ENCODE measurements at places on chromosomes 6 and 20.

- DNase-seq, result no peak
Measured at GRCh38 chr20:42589976-42590639, 599.6 kb downstream of the PTPRT start.

DNA sequence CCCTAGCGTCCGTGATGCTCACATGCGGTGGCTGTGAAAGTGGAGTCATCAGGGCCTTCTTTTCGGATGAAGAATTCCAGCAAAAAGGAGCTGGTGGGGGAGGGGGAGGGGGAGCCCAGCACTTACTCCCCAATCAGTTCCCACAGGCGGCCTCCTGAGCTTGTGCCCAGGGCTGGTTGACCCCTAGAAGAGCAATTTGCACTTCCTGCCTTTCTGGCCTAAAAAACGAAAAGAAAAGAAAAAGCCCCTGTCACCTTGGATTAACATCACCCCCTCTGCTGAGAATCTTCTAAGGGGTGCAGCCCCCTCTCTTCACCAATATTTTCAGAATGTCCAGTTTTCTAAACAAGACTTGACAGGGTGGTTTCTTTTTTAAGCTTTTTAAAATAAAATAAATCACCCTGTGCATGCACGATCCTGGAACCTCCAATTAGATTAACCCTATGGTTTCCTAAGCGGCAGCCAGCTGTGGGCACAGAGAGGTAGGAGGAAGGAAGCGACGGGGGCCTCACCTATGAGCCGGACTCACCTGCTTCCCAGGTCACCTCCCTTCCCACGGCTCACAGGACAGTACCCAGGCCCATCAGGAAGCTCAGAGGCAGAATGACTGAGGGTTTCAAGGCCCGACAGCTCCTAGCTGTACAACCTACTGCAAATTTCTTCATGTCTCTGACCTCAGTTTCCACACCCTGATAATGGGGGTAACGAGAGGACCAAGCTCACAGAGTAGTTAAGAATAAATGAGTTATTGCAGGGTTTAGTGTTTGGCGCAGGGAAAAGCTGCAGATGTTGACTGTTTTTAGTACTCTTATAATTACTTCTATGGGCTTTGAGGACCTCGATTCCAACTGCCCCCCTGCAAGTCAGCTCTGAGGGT, 10.5 kb upstream of the TGM2 start:
- DNase-seq, result no peak

- DNase-seq, result no peak
Measured at GRCh38 chr6:138971601-138972000, 16.5 kb downstream of the REPS1 start.

DNA sequence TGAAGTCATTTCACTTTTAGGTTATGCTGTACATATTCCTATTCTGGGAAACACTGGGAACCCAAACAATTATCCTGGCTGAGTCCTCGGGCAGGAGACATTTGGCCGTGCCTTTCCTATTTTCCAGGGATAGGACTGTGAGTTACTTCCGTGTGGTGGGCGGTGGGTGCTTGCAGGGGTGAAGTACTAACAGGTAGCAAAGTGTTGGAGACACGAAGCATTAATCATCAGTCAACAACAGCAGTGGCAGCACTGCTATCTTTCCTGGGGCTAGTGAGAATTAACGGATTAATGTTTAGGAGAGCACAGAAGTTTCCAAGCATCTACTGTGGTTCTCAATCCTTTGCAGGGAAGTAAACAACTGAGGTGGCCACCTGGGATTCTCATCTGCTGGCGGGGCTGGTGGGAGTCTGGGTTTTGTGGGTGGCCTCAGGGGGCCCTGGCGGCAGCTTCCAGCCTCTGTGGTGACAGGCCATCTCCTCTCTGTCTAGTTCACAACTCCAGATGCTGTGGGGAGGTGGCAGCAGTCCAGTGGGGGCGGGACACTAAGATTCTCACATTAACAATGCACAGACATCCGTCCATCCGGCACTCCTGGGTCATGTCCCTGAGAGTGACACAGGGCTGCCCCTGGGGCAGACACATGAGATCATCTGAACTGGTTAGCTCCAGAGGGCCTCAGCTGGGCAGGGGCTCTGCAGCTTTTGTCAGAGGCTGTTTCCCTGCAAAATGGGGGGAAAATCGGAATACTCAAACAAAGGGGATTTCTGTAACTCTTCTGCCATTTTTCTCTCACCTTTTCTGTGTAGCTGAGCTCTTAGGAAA, 90.9 kb downstream of the GJA10 start:
- DNase-seq, result no peak

DNA sequence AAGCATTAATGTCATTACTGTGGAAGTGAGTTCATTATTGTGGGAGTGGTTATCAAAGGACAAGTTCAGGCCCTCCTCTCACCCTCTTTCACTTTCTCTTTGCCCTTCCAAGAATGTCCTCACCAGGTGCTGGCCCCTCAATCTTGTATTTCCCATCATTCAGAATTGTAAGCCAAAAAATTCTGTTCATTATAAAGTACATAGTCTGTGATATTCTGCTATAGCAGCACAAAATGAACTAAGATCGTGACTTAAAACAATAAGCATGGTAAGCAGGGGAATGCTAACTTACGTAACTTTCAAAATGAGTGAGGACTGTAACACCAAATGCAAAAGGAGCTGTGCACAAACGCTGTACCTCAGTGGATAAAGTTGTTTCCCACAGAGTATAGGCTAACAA, 515.7 kb upstream of the BTBD3 start:
- DNase-seq, result no peak

GRCh38 chr6:144250276-144250675, 34.9 kb upstream of the UTRN start:
- no peak for DNase-seq

- no peak for DNase-seq
Measured at GRCh38 chr20:51738877-51739447, 29.2 kb downstream of the ATP9A start.

DNA sequence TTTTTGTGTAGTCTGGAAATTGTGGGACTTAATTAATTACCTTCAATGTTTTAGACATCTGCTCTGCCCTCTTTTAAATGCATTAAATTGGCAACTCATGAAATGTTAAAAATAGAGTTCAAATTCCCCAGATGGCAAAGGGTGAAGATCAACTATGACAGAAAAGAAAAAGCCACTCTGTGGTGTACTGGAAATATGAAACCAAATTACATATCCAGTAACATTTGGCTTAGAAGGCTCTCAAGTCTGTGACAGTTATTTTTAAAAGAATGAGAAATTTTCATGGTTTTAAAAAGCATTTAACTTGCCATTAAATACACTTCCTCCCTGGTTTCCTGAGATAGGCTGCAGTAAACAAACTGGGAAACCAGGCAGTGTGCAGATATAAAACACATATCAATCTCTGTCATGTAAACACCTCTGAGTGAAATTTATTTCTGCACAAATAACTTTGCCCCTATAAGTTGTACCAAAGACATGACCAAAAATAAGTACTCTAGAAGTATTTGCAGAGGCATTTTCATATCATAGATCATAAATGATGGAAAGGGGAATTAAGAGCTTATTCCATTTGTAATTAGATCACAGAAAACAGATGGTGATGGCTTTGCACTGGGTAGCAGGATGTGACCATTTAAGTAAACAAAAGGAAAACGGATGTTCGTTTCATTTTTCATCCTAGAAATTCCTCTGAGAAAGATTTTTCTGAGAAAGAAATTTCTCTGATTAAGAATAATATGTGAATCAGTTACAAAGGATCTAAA, 360.1 kb downstream of the SAMD5 start:
- DNase-seq, result no peak

DNA sequence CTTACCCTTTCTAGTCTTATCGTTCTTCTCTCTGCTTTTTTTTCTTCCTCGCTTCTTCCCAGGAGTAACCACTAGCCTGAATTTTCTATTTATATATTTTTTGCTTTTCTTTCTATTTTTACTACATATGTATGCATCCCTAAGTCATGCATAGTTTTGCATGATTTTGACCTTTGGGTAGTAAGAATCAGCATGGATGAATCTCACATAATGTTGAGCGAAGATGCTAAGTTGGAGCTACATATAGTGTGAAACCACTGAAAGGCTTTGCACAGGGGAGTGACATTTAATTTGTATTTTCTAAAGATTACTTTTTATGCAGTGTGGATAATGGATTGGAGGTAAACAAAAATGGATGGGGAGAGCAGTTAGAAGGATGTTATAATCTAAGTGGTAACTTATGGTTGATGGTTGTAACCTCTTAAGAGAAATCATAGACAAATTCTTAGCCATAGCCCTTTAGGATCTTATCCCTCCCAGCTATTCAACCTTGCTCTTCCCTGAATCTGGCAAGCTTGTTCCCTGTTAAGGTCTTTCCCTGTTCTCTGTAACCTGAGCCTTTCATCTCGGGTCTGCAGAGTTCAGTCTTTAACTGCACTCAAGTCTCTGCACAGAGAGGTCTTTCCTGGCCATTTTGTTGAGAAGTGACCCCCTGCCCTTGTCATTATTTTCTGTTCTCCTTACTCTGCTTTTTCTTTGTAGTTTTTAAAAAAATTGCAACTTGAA, 18.0 kb downstream of the PEX7 start:
- DNase-seq, result no peak

- no peak for DNase-seq
Measured at GRCh38 chr20:44780226-44780625, 30.1 kb downstream of the RIMS4 start.

DNA sequence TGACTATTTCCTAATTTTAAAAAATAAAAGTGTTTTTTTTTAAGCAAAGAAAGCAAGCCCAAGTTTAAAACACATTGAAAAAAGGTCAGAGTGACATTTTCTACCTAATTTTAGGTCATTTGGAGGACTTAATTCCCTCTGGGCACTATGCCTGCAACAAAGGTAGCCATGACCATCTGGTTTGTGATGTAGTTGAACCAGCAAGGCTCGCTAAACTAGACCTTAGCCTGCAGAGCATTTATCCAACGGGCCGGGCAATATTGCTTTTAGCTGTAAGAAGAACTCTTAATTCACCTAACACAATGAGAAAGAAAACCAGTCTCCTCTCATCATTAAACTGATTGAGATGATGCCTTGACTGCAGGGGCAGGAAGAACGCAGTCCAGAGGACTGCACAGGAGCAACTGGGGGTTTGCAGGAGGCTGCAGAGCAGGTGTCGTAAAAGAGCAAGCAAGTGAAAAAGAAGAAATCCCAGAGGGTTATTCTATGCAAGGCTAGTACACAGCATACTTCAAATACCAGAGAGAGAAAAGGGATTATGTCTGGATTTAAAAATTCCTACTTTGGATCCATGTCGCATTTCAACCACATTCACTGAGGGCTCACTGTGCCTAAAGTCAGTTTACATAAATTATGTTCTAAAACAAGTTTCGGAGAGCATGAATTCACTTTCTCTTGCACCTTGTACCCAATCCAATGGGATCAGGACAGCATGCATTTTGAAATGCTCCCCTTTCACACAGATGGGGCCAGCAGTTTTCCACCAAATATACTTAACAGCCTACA, 12.8 kb downstream of the TRAF3IP2 start:
- DNase-seq, result no peak

DNA sequence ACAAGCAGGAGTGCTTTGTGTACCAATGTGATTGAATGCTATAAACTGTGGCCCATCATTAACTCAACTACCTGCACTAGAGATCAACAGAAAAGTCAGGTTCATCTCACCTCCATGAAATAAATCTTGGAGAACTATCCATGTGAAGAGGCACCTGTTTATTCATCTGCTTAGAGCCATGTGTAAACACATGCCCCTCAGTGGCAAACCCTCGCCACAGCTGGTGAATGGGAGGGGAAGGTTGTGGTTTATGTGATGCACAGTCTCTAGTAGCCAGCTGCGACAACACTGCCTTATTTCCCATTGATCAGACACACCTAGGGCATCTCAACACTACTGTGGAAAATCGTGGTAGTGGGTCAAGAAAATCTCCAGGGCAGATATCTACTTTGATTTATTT, 640.2 kb downstream of the PTPRT start:
- DNase-seq, result no peak

DNA sequence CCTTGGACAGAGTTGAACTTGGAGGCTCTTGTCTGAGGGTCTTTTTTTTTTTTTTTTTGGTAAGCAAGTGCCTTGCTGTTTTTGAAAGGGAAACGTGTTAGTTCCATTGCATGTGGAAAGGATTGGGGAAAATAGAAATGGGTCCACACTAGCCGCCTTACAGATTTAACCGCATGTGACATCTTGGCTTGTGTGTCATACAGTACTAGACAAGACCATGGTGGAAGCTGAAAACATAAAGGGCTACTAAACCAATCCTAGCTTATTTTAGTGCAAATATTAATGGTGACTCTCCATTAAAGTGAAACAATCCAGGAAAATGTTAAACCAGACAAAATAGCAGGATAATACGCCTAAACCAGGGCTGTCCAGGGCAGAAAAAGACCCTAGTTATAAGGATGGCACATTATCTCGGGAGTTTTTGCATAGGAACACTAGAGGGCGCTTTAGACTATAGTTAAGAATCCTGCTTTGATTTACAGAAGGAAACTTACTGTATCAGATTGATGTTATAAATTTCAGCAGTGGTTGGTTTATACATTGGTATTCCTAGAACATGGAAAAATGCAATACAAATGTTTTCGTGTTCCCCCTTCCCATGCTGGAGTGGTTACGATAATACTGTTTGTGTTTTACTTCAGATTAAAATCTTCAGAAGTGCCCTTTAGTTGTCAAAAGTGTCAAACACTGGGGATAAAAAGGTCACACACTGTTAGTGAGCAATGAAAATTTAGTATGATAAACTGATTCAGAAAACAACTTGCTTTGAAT, 59.8 kb upstream of the DEK start:
- DNase-seq, result no peak

DNA sequence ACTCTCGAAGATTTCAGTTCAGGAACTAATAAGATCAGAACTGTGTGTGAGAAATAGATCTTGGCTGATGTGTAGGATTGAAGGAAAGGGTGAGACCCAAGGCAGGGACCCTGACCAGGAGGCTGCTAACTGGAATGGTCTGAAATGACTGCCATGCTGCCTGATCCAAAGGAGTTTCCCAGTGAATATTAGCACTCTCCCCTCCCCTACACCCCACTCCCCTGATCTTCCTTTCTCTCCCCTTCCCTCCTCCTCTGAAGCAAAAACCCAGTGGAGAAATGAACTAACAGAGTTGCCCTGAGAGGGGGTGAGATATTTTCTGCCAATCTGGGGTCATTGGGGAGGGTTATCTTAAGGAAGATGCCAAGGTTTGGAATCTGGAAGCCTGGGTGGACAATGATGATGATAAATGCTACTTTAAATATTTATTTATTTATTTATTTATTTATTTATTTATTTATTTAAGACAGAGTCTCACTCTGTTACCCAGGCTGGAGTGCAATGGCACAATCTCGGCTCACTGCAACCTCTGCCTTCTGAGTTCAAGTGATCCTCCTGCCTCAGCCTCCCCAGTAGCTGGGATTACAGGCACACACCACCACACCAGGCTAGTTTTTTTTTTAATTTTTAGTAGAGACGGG, 371.0 kb upstream of the CHD6 start:
- DNase-seq, result no peak

- DNase-seq, result no peak
Measured at GRCh38 chr6:46583721-46584120, 68.9 kb downstream of the CYP39A1 start.
